Adipocyte (in vitro differentiated cells): ENCODE measurements at places on chromosomes 1 and 21.

DNA sequence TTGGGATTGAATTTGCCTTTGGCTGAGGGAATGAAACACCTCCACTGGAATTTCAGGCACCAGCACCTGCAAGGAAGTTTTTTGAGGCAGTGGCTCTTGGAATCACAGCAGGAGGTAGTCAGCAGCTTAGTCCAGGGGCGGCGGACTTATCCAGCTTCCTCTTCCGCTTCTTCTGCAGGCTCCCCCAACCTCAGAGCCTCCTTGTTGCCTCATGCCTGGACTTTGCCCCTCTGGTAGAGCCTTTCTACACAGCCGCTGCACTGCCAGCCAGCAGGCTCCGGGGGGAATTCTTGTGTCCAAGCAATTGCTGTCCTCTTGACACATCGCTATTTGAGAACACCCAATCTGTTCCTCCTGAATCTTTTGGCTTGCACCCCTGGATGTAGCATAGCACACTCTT lies 4.4 kb upstream of the RHEX start:
- no peak for DNase-seq

GRCh38 chr1:247448107-247448791 lies 9.7 kb downstream of the OR2B11 start:
- peak; percentile 69 for DNase-seq

DNA sequence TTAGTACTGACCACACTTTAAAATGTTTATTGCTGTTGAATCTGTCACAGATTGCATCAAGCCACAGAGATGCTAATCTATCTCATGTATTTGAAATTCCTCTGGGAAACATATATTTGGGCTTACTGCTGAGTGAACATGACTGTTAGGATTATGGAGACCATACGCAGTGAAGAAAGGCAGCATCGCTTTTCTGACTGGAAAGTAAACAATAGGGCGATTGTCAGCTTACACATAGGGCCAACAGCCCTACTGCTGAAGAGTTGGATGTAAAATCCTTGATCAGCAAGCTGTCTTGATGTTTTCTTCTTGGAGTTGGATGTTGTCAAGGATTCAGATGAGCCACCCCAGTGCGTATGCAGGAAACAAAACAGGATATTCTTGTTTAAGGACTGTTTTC lies 368.7 kb upstream of the ADGRL2 start:
- peak; percentile 61 for DNase-seq

- DNase-seq = no peak
These were observed 51.7 kb downstream of the TOR1AIP2 start for GRCh38 chr1:179825798-179826460.

GRCh38 chr1:94969137-94969536 lies 42.2 kb upstream of the CNN3 start:
- no peak for DNase-seq

DNA sequence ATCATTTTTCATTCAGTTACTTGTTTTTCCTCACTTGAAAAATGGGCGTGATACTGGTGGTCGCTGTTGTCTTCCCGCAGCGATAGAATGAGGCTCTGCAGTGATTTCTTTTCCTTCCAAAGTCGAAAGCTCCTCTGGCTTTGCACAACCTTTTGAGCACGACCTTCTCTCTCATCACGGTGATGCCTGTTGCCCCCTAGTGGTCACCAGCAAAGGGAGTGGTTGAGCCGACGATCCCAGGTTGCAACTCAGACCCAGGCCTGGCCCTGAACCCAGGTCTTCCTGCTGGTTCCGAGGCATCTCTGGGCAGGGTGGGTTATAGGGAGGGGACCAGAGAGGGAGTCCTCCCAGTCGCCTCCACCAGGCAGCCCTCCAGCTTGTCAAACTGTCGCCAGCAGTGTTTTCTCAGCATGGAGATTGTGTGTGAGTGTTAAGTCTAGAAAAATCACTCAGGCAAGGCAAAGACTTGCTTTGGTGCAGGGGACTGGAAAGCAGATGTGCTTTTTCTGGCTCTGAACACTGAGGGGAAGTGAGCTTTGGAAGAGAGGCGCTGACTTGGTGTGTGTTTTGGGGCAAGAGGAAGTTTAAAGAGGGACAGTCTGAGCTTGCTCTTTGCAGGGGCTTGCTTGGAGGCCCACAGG lies 285.3 kb downstream of the CAMTA1 start:
- DNase-seq = peak; percentile 89
